ENCODE measurements at places on chromosomes 1 and 21.

GRCh38 chr1:171743081-171743870 lies 1.4 kb upstream of the VAMP4 start:
- DNase-seq = no peak

DNA sequence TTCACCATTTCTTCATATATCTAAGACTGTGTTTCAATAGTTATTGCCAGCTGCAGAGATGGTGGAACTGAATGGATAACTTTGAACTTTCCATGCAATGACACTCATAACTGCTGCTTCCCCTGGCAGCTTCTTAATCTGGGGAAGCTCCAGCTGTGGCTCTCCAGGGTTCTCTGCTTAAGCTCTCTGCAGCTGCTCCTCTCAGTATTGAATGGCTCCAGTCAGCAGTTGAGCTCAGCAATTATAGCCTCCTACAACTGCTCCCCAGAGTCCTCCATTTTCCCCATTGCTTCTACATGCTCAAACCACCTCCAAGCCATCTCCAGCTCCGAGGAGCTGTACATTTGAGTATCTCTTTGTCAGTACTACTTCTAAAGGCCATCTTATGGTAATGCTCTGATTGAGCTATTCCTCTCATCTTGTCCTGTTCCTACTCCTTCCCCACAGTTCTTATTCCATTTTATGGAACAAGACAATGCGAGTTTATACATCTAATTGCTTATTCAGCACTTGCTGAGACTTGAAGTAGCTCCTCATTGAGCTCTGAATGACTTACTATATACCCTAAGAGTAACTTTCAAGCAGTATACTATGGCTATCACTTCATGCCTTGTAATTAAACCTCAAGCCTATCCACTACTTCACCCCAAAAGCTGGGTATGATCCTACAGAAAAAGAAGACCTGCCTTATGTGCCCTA lies 362.4 kb downstream of the NEGR1 start:
- no peak for DNase-seq

DNA sequence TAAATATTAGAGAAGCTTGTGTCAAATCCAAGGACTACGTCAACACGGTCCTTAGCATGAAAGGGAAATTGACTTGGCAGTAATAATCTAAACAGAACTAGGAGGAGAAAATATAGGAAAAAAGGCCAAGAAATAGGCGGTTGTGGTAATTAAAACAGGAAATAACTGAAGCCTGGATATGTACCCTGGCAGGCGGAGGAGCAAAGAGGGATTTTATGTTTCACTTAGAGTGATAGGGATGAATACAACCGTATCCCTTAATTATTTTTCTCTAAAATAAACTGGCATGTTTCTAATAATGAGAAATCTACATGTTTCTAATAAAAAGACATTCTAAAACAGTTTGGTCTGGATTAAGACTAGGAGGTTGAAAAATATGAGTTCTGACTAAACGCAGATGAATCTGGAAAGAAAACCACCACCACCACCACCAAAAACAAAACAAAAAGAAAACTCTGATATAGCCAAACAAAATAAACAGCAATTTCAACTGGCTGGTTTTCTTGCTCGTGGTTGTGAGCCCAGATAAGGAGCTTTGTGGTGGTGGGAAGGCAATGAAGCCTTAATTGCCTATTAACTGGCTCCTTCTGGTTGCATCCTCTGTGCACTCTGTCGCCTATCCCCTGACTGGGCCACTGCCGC lies 334.2 kb upstream of the SNX7 start:
- no peak for DNase-seq

DNA sequence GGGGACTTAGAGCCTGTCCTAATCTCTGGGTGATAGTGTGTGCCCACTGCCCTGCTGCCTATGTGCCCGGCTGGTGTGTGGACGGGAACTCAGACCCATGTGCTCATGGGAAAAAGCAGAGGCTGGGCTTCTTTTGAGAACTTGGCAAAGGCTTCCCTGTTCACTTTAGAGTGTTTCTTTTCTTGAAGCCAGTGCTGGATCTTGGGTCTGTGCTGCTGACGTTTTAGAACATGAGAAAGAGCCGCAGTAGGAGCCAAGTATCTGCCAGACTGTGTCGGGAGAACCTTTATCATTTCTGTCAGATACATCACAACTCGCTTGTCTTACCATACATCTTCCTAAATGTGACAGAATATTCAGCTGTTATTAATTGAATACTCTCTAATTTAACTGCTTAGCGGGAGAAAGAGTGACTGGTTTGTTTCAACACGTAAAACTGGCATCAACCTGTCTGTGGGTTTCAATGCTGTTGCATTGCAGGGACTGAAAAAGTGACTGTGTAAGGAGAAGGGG lies 195.2 kb downstream of the PBX1 start:
- no peak for DNase-seq

- DNase-seq = no peak
Measured at GRCh38 chr1:231959225-231959884, 332.8 kb downstream of the DISC1 start.

- DNase-seq = no peak
Measured at GRCh38 chr1:215003686-215004085, 78.9 kb upstream of the KCNK2 start.

DNA sequence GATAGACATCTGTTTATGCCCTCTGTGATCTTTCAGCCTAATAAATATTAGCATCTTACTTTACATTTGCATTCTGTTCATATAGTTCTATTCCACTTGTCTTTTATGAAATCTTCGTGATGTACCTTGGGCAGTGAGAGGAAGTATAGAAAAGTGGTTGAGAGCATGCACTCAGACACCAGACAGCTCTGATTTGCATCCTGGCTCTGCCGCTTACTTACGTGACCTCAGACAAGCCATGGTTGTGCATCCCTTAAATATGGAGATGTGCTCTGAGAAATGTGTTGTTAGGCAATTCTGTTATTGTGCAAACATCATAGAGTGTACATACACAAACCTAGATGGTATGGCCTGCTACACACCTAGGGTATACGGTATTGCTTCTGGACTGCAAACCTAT lies 22.9 kb downstream of the OVGP1 start:
- DNase-seq = no peak

- DNase-seq = no peak
Measured at GRCh38 chr1:21308847-21309652, 18.8 kb upstream of the ECE1 start.

DNA sequence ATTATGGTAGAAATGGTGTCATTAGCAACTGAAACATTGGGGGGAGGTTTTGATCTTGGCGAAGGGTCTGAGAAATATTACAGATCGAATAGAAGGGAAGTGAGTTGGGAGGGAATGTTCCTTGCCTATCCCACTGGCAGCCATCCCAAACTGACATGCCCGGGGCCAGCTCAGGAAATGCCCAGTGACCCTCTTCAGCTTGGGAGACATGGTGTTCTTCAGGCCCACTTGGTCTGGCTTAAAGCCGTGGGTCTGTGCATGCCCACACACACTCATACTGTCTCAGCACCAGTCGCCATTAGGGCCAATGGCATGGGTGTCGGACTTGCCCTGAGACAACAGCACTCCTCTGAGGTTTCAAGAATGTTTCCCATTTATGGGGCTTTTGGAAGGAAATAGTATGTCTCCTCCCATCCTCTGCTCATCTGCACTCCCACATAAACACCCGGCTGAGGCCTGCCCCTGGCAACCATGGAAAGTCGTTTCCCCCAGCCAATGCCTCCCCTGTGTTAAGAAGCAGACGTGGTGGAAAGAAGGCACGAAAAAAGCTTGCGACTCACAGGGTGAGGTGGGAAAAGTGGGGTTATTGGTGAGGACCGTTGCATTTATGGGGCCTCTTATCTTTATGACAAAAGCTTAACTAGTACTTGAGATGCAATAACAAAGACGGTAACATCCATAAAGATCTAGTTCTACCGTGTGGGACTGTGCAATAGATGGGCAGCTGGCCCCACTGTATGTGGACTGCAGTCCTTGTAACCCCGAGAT lies 2.0 kb downstream of the RNF186 start:
- DNase-seq = no peak

DNA sequence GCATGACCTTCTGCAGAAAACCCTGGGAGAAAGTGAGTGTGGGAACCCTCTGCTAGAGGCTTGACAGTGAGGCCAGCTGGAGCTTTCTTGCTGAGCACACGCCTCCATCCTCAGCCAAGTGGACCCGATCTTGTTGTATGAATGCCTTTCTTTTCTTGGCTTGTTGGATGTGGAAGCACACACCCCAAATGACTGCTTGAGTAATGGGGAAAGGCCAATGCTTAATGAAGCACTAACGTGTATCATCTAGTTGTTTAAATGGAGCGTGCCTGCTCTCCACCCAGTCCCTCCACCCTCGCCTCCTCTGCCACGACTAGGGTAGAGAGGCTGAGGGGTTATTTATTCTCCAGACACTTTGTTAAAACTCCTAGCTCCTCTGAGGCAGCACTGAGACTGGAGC lies 54.3 kb upstream of the IKBKE start:
- no peak for DNase-seq

DNA sequence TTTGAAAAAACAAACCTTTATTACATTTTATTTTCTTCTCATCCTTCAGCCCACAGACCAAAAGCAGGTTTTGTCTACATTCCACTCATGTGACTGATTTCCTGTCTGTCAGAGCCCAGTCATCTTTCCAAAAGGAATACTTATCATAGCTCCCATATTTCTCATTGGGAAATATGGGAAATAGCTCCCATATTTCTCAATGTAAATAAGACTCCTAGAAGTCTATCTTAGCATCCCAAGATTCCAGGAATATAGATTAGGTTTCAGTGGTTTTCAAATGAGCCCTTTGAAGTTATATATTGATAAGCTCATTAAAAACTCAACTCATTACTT lies 19.1 kb upstream of the NRDC start:
- DNase-seq = no peak

DNA sequence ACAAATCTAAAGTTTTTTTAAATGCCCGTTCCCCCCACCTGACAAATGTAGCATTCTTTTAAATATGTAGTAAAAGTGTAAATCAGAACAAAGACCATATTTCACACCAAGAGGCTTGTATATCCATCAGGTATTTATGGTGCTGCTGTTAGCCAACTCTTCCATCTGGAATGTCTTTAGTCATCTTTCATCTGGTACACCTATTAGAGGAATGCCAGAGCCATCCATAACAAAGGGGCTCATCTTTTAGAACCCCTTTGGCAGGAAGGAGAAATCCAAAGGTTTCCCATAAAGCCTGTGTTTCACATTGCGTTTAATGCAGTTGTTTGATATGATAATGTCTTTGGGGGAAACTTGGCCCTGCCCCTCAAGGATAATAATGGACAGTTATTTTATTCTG lies 79.3 kb upstream of the C1orf87 start:
- no peak for DNase-seq

DNA sequence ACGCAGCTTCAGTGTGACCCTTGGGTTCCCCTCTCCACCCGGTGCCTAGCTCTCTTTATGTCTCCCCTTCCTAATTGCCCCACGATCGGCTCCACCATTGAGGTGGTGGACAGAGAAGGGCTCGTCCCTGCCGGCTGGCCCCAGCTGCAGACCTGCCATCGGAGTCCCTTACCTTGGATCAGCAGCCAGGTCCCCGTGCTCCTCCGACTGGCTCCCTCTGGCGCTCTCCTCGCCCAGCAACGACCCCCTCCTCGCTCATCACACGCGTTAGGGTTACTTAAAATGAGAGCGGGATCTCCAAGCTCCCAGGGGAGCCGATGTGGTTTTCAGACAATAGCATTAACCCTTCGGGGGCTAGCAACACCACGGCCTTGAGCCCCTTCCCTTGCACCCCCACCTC lies 8.1 kb upstream of the ETV3L start:
- DNase-seq = no peak

DNA sequence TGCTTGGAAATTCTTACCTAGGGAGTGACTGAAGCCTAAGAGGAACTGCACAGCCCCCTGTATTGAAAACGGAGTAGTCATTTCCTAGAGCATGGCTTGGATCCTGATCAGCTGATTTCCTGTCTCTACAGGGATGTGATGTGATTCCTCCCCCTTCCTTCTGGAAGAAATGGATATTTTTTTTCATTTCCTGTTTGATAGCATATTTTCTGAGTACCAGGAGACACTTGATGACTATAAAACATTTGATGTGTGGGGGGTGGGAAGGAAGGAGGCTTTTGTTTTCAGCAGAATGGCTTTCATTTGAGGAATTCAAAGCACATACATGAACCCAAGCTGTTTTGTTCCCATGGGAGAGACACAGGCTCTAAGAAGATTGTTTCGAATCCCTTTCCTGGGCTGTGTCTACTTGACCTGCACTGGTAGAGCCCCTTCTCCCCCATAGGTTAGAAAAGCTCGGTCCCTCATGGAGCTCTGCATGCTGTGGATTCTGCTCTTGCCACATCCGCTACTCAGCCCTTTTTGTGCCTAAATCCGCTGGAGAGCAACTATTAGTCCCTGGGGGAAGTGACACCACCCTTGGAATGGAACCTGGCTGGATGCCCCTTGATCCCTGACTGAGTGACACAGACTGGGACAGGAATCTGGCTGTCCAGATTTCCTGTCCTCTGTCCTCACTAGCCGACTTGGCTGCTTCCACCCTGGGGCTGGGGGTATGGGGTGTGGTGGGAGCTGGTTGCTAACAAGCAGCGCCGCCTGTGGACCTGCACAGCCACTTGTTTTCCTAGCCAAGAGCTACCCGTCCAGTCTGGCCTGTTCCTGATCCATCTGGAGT lies 71.8 kb upstream of the MACF1 start:
- DNase-seq = no peak

GRCh38 chr1:65172936-65173690 lies 25.1 kb downstream of the AK4 start:
- no peak for DNase-seq

DNA sequence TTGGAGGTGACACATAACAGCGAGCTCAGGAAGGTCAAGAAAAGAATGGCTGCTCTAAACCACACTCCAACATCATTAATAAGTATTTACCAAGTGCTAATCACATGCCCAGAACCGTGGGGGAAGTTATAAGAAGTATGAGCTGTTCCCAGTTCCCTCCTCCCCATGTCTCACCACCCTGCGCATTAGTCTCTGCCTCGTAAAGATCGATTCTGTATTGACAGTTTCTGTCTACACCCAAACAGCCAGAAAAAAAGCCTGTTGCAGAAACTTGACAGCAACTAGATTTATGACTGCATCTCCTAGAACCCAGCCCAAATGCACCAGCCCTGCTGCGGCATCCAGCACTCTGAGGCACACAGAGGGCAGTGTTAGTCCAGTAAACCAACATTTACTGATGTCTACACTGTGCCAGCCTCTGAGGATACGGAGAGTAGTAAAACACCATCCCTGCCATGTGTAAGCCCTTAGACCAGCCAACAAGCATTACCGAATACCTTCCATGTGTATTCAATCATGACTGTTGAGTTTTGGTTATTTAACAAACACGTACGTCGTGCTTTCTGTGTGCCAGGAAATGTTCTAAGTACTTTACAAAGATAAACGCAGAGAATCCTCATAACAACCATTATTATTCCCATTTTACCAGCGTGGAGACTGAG lies 63.6 kb upstream of the ZBTB40 start:
- no peak for DNase-seq

DNA sequence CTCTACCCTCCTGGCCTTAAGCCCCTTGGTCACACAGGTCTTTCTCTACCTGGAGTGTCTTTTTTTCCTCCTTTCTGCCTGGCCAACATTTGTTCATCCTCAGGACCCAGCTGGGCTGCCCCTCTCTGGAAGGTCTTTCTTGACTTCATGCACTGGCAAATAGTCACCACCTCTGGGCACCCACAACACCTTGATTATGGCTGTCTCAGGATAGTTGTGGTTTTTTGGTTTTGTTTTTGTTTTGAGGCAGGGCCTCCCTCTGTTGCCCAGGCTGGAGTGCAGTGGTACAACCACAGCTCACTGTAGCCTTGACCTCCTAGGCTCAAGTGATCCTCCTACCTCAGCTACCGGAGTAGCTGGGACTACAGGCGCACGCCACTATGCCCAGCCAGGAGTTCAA lies 10.8 kb downstream of the RPS6KA1 start:
- no peak for DNase-seq

Measured in GF-D8 (cell line).